PC-3 (cell line): ENCODE measurements at places on chromosomes 12 and 14. TPM values are rescaled to one million over a fixed set of nuclear protein-coding genes. Genes with fewer than 3 reads are reported as not detected.

DNA sequence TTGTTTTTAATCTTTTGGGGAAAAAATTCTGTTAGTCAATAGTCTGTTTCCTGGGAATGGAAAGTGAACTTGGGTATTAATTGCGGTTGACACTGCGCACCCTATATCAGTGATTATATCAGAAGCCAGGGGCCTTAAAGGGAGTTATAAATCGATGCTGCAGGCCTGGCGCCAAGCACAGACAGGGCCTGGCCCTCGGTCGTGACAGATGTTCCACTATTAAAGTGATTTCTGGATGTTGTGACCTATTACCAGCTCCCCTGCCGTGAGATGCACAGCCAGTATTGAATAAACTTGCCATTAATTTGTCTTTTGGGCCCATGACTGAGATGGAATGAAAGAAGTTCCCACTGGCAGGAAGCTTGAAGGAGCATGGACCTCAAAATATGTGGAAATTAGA is 45.1 kb upstream of the KITLG start:
- no peak for DNase-seq

DNA sequence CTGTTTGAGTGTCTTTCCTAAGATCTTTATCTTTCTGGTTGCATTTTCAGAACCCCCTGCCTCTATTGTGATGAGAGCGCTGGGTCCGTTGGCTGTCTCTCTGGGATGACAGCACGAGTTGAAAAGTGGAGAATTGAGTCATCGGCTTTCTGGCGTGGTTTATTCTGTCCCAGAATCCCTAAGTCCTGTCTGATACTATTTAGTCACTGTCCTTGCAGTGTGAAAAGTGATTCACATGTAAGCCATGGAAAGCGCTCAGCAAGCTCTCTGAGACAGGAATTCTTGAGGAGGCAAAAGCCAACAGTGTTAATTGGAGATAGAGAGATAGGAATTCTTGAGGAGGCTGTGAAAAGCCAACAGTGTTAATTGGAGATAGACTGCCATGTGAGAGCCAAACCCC is 121.7 kb downstream of the CHST11 start:
- peak; percentile 65 for DNase-seq

GRCh38 chr14:104800771-104801519 is at the start of gene ZBTB42:
Gene ZBTB42 (plus strand): TSS chr14:104801101. CDS start chr14:104801198, 97 bp downstream.
- DNase-seq: peak; percentile 91

- DNase-seq: peak; percentile 83
Measured at GRCh38 chr12:105204916-105205315, 31.1 kb downstream of the APPL2 start.

- peak; percentile 29 for DNase-seq
Measured at GRCh38 chr12:52439845-52440244, 5.7 kb upstream of the KRT75 start.

GRCh38 chr12:94336211-94336925 is 123.3 kb downstream of the CEP83 start:
- DNase-seq: no peak

- no peak for DNase-seq
Measured at GRCh38 chr14:39383741-39384140, 48.5 kb downstream of the FBXO33 start.

DNA sequence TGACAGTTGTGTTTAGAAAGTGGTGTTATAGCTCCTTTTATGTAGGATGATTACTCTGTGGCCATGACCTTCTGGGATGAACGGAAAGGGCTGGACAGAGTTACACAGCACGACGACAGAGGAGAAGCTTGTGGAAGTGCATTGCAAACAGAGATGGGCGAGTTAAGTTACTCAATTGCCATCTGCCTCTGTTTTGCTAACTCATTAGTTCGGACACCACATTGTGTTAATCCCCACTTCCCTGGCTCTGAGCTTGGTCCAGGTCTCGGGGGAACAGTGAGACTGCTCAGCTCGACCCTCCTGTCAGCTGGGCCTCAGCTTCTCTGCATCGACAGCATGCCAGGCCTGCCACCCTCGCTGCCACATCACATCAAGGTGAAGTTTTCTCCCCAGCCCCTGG is 408.0 kb downstream of the ZFP36L1 start:
- no peak for DNase-seq

DNA sequence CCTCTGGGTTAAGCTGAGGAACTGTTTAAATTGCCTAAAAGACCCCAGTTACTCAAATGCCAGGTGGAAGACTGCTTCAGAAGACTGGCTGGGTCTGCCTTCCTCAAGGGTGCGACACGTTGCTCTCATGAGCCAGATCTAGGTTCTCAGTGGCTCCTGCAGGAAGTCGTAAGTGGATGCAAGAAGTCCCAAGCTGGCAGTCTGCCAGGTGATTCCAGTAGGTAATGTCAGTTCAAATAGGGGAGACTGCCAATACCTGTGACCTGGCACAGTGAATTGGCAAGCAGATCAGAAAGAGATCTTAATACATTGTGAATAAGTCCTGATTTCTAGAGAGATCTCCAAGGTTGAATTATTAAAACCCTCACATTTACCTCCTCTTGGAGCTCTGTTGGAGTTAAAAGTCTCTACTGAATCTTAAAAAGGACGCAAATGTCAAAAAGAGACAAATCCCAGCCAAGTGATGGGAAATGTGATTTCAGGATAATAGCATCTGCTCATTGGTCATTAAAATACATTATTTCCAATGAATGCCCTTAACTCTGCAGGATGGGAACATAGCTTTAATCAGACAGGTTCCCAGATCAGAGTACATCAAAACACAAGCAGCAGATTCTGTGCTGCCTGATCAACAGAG is 98.8 kb upstream of the FRMD6 start:
- DNase-seq: peak; percentile 95

DNA sequence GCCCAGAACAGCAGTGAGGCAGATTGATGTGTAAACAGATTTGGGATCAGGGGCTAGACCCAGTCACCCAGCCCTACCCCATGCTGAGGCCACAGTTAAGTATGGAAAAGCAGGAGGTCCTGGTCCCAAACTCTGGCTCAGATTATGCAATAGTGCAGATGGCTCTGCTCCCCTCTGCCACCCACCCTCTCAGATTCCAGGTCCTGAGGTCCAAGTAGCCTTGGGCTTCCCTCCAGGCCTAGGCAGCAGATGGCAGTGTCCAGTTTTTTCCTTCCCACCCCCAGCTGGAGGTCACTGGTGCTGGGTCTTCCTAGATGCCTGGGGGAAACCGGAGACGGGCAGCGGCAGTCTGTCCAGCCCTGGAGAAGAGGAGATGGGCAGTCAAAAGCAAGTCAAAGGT is 2.8 kb upstream of the DHH start:
- no peak for DNase-seq

DNA sequence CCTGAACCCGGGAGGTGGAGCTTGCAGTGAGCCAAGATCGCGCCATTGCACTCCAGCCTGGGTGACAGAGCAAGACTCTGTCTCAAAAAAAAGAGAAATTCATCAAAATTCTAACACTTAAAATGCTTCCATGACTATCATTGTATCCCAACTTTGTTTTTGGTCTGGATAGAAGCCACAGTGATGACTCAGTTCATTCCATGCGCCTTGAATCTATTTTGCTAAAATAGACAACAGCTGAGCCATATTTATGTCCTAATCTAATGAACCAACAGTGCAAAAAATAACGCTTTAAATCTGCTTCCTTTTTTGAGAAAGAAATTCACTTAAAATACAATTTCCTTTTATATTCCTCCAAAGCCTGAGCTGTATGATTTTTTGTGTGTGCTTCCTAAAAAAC is 23.2 kb upstream of the BICD1 start:
- peak; percentile 59 for DNase-seq

- DNase-seq: no peak
Measured at GRCh38 chr12:22461786-22462185, 82.6 kb downstream of the C2CD5 start.

DNA sequence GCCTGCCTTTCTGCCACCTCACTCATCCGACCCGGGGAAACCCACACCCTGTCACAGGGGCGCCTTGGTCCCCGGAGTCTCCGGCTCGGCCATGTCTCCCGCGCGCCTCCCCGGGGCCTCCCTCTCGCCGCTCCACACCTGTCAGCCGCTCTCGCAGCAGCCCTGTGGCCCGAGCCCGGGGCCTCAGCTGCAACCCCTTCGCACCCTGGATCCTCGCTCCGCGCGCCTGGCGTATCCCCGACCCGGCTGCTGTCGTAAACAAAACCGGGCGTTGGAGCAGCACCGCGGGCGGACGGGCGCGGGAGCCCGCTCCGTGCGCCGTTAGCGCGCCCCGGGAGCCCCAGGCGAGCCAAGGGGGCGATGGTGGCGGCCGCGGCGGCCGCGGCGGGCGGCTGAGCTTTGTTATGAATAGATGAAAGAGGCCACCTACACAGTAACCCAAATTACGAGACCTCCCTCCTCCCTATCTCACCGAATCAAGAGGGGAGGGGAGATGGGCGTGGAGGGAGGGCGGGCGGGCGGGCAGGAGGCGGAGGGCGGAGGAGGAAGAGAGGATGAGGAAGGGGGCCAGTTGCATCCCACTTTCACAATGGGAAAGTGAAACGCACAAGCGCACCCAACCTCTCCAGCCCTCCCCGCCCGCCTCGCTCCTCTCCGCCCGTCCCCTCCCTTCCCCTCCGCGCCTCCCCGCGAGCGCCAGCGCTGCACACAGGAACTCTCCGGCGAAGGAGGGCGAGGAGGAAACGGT is at the start of gene PLXNC1:
PLXNC1 (plus strand) TSS at position 587 of the 748 bp plus-strand sequence. CDS start 395 bp downstream, outside the sequence.
- no peak for DNase-seq

DNA sequence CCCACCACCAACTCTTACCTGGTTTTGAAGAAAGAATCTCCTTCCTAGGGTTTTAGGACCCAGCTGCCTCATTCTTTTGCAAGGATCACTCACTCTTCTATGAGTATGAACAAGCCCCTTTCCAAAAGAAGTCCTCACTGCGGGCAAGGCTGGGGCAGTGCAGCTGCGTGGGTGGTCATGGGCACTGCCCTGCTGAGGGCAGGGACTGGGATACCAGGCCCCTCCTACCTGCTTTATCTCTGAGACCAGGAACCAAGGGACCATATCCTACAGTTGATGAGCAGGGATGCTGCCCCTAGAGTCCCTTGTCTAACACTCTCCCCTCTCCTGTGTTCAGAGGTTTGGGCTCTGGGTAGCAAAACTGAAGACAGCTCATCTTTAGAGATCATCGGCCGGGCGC is 20.5 kb downstream of the HPD start:
- DNase-seq: no peak

DNA sequence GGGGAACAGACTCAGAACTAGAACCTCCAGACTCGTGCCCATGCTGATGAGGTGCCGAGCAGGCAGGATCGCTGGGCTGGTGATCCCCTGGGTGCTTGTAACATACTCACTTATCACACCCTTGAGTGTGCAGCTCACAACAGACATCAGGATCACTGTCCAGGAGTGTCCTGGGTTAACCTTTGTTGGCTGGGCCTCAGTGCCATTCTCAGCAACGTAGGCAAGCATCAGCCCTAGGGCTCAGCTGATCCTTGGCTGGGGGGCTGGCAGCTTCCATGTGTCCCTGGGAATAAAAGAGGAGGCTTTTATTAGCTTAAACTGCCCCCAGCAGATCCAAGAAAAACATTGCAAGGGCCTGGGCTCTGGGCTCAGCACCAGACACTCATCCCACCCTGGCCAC is 1.6 kb downstream of the TMEM229B start:
- DNase-seq: no peak

- DNase-seq: no peak
Measured at GRCh38 chr14:79375356-79375755, 835.9 kb downstream of the DIO2 start.

DNA sequence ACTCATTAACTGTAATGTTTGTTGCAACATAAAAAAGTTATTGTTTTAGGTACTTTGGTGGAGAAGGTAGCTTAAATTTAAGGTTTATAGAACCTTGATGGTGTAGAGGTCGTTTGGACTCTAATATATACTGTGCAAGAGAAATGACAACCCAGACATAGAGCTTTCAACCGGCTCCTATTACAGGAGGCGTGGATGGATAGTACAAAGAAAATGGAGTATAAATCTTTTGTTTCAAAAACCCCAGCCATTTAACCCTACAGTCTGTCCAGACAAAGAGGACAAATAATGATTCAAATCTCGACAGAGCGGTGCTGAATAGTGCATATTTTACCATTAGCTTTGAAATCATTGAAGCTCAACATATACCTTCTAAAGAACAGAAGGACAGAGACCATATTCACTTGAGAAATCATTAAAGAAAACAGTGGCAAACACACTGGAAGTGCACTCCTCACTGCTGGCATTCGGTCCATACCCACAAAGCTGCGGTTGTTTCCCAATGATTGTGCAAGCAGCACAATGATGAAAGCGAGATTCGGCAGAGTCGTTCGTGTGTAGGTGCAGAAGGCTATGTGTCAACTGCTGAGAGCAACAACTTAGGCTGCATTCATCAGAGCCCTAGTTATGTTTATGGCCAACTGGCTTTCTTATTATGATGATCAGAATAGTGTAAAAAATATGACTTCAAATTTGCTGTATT is 688.6 kb downstream of the NOVA1 start:
- DNase-seq: no peak

ASCL1 gene
- not detected in 2 replicates for total RNA-seq

SMOC1 gene
- not detected in 2 replicates for total RNA-seq

CLEC4D gene
- total RNA-seq: not detected in 2 replicates

KRT82 gene
- total RNA-seq: 0.29 TPM in 1 of 2 replicates, not detected in the other

PIWIL1 gene
- total RNA-seq: not detected in 2 replicates

SLCO1B3 gene
- 13.2 and 14.2 TPM in 2 replicates for total RNA-seq

MIP gene
- total RNA-seq: not detected in 2 replicates

LUM gene
- 0.15 TPM in 1 of 2 replicates, not detected in the other for total RNA-seq
